NCI-H2081 (cell line): ENCODE measurements at places on chromosomes 1 and 21.
A peak's percentile ranks its signal among the peaks of the same experiment; 100 is the strongest.

DNA sequence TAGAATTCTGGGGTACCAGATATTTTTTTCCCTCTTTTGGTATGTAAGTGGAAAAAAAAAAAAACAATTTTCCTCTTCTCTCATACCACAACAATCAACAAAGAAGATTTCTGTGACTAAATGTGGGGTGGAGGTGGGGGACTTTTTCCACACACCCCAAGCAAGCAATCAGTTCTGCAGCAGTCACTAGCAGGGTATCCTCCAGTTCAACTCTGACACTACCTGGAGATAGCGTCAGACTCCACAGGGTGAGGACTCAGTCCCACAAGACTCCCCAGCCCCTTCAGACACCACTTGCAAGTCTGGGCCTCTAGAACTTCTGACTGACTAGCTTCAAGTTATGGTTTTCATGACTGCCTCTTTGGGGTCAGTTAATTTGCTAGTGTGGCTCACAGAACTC lies 6.2 kb downstream of the DHX9 start:
- no peak for DNase-seq

- no peak for DNase-seq
Measured at GRCh38 chr21:41245509-41246135, 71.0 kb upstream of the FAM3B start.

GRCh38 chr1:151108331-151108730 lies 37.8 kb downstream of the GABPB2 start:
- DNase-seq: no peak

DNA sequence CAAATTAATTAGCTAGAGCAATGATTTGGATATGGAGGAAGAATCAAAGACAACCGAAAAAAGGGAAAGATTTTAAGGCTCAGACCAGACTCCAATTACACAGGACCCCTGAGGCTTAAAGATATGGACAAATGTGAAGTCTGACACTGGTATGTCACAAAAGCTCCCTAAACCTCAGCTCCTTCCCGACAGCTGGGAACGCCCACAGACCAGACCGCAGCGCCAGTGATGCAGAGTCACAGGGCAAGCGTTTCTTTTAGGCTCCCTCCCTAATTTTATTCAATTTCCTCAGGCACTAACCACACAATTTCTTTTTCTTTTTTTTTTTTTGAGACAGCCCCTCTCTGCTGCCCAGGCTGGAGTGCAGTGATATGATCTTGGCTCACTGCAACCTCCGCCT lies 40.2 kb downstream of the NID1 start:
- no peak for DNase-seq

DNA sequence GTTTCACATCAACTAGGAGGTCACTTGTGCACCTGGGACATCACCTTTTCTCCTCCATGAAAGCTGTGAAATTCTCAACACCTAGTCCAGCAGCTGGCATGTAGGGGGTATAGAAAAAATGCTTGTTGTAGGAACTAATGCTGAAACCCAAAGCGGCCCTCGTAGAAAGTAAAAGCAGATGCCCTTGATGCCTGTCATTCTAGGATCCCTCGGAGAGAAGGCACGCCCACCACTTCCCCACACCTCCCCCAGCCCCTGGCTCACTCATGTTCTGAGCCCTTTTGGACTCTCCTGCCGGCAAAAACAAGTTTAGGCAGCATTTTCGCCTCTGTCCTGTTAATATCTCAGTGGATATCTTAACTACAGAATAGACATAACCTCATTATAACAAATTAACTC lies 36.5 kb downstream of the RIPK4 start:
- DNase-seq: no peak

DNA sequence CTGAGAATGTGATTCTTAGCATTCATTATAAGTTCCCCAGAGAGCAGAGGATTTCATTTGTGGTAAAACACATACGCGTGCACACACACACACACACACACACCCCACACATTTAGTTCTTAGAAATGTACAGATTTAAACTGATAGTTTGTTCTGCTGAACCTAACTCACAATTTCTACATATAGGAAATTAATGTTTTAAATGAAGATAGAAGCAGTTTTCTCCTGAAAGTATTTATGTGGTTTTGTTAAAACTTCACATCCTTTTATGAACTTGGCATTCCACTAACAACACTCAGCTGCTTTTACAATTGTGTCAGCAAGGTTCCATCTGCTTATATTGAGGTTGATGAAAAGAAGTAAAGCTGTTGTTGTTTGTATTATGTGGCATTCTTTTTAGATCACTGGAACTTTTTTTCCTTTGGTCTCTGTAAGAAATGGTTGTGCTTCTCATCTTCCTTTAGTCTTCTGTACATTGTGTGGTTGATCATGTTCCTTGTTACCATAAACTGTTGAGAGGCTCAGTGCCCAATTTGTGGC lies 41.6 kb downstream of the AK4 start:
- DNase-seq: no peak

GRCh38 chr1:84795966-84796600 lies 96.9 kb downstream of the LPAR3 start:
- DNase-seq: no peak

GRCh38 chr1:60273185-60273584 lies 199.6 kb upstream of the C1orf87 start:
- no peak for DNase-seq

GRCh38 chr1:238346340-238346739 lies 455.6 kb upstream of the ZP4 start:
- no peak for DNase-seq

DNA sequence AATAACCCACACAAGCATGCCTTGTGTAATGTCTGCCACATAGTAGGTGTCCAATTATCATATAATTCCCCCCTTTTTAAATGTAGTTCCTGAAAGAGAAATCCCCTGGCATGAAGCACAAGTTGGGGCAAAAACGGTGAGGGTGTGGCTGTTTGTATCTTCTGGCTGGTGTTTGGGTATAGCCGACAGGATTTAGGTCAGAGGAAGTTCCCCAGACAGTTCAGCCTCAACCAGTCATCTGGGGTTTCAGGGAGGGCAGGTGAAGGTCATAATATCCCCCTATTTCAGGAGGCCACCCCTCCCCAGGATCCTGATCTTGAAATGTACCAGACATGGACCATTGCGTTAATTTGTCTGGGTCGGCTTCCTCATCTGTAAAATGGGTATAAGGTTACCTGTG lies 29.1 kb upstream of the JUN start:
- DNase-seq: no peak

DNA sequence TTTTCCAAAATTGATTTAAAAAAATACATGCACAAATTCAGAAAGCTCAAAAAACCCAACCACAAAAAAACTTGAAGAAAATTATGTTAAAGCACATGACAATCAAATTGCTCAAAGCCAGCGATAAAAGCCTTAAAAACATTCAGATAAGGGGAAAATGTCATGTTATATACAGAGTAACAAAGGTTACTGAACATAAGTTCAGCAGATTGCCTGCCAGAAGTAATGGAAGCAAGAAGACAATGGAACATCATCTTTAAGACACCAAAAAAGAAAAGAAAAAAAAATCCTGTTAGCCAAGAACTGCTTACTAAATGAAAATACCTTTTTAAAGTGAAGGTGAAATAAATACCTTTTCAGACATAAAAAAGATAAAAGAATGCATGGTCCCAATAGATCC lies 147.2 kb upstream of the SGIP1 start:
- no peak for DNase-seq

DNA sequence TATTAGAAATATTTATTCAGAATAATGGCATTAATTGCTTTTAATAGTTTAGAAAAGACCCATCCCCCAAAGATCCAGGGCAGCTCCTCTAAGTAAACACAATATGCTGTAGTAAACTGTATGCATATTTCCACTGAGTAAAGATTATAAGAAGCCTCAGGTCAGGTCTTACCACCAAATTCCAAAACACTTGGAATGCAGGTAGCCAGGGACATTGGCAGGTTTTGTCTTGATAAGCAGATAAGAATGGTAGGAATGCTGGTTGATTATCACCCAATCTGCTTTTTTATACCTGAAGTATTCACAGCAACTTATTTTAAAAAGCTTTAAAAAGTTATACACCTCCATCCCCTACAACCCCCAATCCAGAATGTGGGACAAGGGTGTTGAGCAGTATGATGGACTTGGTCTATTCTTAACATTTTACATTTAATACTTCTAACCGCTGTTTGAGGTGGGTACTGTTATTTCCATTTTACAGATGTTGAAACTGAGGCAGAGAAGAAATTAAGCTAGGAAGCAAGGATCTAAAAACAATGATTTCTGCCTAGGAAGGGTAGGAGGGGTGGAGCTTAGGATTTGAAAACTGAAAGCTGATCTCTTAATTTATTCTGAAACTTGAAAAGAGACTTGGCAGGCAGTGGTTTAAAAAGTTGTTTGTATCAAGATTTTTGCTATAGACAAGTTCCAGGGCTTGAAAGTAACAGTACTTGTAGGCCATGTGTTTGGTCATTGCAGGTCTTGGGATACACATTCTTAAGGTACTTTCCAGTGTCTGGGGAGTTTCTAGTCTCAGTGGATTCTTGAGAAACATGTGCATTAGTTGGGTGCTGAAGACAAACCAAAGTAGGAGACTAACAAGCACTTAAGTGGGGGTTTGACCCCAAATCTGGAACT lies 15.6 kb upstream of the THEM4 start:
- no peak for DNase-seq

DNA sequence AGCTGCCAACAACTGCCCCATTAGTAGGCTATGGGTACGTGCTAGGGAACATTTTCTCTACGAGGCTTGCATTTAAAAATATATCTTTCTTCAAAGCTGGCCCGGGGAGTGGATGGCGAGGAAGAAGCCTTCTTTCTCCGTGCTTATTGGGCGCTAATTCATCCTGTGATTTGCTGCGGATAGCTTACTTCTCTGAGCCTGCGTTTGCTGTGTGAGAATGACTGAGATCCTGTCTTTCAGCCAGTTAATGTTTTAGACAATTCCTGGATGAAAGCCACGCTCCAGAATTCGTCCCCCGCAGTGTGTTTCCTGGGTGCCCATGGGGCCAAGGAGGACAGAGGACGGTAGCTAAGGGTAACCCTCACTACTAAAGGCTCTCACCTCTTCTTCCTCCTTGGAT lies 57.8 kb upstream of the TARBP1 start:
- DNase-seq: no peak

DNA sequence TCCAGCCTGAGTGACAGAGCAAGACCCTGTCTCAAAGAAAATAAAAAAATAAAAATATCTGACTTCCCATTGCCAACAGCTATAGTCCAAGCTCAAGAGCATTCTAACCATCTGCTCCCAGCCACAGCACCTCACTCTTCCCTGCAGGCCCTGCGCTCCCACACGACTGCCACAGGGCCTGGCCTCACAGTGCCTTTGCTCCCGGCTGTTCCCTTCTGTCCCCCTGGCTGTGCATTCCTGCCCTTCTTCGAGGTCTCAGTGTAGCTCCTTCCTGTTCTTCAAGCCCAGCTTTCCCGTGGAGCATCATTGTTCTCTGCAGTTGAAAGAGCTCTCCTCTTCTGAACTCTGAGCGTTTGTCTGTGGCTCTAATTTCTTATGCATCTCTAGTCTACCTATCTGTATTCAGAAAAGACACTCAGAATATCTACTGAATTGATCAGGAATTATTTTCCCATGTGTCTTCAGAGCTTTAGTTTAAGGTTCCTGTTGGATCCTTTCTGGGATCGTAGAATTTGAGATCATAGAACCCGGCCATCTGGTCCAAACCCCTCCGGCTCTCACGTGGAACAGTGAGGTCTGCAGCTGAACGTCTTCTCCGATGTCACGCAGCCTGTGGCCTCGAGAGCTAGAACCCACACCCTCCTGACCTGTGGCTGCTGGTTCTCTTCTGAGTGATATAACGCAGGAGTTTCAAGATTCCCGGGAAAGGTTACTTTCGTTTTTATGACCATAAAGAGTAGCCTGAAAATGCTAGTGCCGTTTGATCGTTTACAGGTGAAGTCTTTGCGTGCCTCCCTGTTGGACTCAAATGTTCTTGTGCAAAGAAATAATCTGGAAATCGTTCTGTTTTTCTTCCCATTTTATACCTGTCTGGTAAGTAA lies 54.4 kb downstream of the DOP1B start:
- no peak for DNase-seq

GRCh38 chr1:227134686-227135314 lies 183.5 kb downstream of the CDC42BPA start:
- no peak for DNase-seq

DNA sequence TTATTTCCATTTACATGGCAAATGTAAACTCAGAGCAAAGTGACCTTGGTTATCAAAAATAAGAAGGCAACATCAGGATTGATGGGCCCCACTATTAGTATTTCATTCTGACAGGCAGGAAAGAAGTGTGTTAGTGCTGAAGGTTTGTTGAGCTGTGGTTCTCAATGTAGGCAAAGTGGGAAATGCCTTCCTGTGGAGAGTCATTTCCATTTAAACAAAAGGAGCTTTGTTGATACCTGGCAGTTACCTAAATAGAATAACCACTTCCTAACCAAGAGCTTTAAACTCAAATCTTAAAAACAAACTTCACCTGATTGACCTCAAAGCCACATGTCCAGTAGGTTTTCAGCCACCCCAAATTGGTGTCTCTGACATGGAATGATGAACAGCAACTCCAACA lies 579.9 kb upstream of the BEND5 start:
- no peak for DNase-seq

GRCh38 chr1:166189126-166189525 lies 22.3 kb upstream of the FAM78B start:
- DNase-seq: no peak

DNA sequence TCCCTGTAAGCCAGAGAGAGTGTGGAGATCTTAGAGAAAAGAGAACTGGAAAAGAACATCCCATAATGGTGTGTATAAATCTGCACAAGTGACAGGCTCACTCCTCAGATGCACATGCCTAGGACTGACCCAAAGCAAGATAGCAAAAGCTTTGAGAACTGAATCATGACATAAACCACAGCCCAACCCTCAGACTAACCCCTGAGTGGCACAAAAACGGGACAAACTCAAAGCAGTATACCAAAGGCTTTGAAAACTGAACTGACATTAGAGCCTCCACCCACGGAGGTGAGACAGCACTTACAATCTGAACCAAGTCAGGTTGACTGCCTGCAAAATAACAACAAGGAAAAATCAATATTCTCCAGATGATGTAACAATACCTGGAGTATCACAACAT lies 70.8 kb downstream of the TIAM1 start:
- no peak for DNase-seq

GRCh38 chr1:67850151-67850551 lies 16.9 kb upstream of the GNG12 start:
- DNase-seq: peak; percentile 26

DNA sequence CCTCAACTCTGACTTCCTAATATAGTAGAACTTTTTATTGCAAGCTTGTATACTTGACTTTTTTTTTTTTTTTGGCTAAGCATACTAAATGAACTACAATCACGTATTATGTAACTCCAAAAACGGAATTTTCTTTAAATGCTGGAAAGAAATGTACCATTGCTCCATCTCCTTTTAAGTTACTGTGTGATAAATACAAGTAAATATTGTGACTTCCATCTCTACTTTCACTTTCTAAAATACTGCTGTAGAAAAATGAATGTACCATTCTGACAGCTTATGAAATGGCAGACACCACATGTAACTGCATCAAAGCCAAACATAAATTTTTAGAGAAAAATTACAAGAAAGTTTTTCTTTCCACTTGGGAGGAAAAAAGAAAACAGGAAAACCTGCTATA lies 54.7 kb downstream of the ASH1L start:
- no peak for DNase-seq

- no peak for DNase-seq
Measured at GRCh38 chr1:23399229-23399628, 25.3 kb downstream of the TCEA3 start.

GRCh38 chr1:54108156-54108555 lies 44.6 kb downstream of the CDCP2 start:
- DNase-seq: no peak

- no peak for DNase-seq
Measured at GRCh38 chr1:32701421-32701911, 1.1 kb downstream of the SYNC start.
